Diencephalon (tissue), 1 donor: ENCODE measurements at places on chromosomes 3 and 15. TPM values are rescaled to one million over a fixed set of nuclear protein-coding genes. Genes with fewer than 3 reads are reported as not detected.

Gene MESP2
- total RNA-seq: 0.92 TPM

Gene LDHAL6B
- total RNA-seq: not detected

Gene CFAP100
- total RNA-seq: 6.5 TPM

Gene GP9
- total RNA-seq: not detected

Gene ZNF774
- total RNA-seq: 8.3 TPM

Gene COL6A5
- total RNA-seq: 0.69 TPM

Gene UROC1
- total RNA-seq: not detected

Gene CLDN1
- total RNA-seq: 3.0 TPM

Gene PEX11A
- total RNA-seq: 17.5 TPM

Gene HOMER2
- total RNA-seq: 86.0 TPM

Gene TOP2B
- total RNA-seq: 302 TPM

Gene GNAT1
- not detected for total RNA-seq

Gene DOCK3
- 45.0 TPM for total RNA-seq

Gene C3orf62
- 6.7 TPM for total RNA-seq

Gene CNTN4
- total RNA-seq: 96.0 TPM

Gene MFGE8
- total RNA-seq: 65.3 TPM

Gene AQR
- 45.9 TPM for total RNA-seq

Gene ITIH1
- not detected for total RNA-seq

Gene ERC2
- total RNA-seq: 126 TPM

Gene HDC
- 22.1 TPM for total RNA-seq

Gene SLC22A14
- 0.69 TPM for total RNA-seq

Gene TMEM45A
- total RNA-seq: 7.6 TPM

Gene SLC26A6
- 7.6 TPM for total RNA-seq

Gene ANKRD63
- total RNA-seq: 2.3 TPM

Gene TMC3
- 0.23 TPM for total RNA-seq

Gene IL17RC
- 4.8 TPM for total RNA-seq

Gene MED12L
- total RNA-seq: 23.8 TPM

Gene LIPH
- total RNA-seq: 0.46 TPM

Gene SEMA4B
- 49.8 TPM for total RNA-seq

Gene GOLGA8S
- 0.23 TPM for total RNA-seq

Gene KIF9
- 12.5 TPM for total RNA-seq

Gene PCBP4
- total RNA-seq: 38.8 TPM

Gene COLQ
- total RNA-seq: 2.5 TPM

Gene TEX55
- not detected for total RNA-seq

Gene KNL1
- 12.0 TPM for total RNA-seq

Gene FAH
- 9.2 TPM for total RNA-seq

Gene GOLGA6L22
- total RNA-seq: not detected

Gene ROPN1
- not detected for total RNA-seq

Gene MYH15
- total RNA-seq: 1.2 TPM

Gene P3H2
- 2.3 TPM for total RNA-seq

Gene CPN2
- not detected for total RNA-seq

Gene TNFAIP8L3
- 5.5 TPM for total RNA-seq

Gene ARL13B
- 17.5 TPM for total RNA-seq

Gene TMCO5A
- total RNA-seq: not detected

Gene POC1A
- total RNA-seq: 5.1 TPM

Gene TMOD3
- total RNA-seq: 54.0 TPM

Gene SI
- total RNA-seq: under 0.01 TPM

Gene HHATL
- total RNA-seq: 0.23 TPM

Gene KATNBL1
- total RNA-seq: 99.9 TPM
